ENCODE measurements at places on chromosomes 7 and 10.

- no peak for DNase-seq
These were observed 551.2 kb upstream of the ANKRD30A start for GRCh38 chr10:36574207-36574606.

- no peak for DNase-seq
These were observed 85.0 kb upstream of the ZNF800 start for GRCh38 chr7:127477295-127478023.

DNA sequence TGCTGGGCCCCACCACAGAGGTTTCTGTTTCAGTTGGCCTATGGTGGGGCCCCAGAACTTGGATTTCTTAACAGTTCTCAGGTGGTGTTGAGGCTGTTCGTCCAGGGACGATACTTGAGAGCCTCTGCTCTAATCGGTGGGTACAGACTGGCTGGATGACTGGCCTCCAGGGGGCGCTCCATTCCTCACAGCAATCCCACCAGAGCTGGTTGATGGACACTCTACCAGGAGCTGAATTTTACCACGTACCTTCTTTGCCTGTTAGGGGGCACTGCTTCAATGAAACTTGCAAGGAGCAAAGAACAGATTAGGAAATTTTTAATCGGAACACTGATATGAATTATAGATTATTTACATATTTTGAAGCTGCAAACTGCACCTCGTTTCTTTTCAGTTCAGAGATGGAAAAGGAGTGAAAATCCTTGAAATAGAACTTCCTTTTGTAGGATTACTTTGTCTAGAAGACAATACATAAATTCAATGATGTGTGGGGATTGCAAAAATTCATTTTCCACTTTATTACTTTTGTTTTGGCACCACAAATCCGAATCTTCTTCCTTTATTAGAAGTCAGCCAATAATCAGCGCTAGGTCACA lies 44.8 kb downstream of the KBTBD2 start:
- peak; percentile 93 for DNase-seq

- no peak for DNase-seq
These were observed 2.1 kb downstream of the KIF5B start for GRCh38 chr10:32054094-32054493.

- no peak for DNase-seq
These were observed 158.8 kb downstream of the ANK3 start for GRCh38 chr10:60230892-60231291.

DNA sequence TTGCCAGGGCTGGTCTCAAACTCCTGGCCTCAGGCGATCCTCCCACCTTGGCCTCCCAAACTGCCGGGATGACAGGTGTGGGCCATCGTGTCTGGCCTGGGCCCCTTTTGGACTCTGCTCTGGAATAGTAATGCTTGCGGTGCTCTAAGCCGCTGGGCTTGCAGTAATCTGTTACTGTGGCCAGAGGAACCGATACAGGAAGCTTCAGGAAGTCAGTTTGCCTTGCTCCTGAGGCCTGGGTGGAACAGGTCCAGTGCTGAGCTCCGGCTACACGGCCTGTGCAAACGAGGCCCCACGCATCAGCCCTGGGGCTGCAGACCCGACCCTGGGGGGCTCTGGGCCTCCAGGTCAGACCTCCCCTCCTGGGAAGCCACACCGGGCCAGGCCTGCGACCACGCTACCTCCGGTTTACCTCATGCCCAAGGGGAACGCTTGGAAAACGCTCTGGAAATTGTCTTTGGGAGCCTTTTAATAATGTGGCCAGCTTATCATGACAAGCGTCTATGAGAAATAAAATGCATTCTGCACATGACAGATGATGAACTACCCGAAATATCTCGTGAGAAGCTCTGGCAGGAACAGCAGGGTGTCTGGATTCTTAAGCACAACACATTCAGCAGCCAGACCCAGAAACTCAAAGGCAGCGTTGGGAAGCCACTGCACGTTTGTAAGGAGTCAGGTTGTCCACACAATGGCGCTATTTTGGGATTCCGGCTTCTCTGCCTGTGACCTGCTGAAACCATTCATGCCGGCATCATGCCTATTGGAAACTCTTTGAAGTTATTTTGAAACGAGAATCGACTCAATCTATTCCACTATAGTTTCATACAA lies 10.1 kb upstream of the ADAP1 start:
- DNase-seq: no peak

- DNase-seq: no peak
These were observed 18.9 kb downstream of the ANLN start for GRCh38 chr7:36408589-36408988.

DNA sequence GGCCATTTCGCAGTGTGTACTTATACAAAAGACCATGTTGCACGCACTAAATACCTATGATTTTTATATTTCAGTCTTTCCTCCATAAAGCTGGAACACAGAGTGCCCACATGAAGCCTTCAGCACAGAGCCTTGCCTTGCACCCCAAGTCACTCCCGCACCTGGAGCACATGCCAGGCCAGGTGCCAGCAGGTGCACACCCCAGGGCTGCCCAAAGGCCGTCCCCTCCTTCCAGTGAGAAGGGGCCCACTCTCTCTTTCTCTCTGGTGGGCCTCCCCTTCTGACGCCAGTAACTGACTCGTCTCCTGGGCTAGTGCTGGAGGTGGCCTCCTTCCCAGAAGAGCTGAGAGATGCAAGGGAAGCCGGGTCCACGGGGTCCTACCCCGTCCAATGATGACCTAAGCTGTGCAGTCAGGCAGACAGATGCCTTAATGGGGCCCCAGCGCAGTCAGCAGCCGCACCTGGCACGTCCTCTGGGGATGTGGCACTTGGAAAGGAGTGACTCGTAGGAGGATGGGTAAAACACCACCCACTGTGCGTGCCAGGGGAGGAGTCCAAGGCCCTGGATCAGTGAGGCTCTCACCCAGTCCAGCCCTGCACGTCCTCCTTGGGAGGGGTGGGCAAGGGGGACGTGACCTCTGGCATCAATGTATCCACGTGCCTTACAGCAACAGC lies 17.7 kb upstream of the SHH start:
- no peak for DNase-seq

GRCh38 chr10:818526-819220 lies 112.8 kb downstream of the LARP4B start:
- DNase-seq: no peak

- DNase-seq: no peak
These were observed 5.4 kb downstream of the ATP6V1F start for GRCh38 chr7:128867842-128868623.

- DNase-seq: no peak
These were observed 8.7 kb upstream of the PLXNA4 start for GRCh38 chr7:132584796-132585494.

DNA sequence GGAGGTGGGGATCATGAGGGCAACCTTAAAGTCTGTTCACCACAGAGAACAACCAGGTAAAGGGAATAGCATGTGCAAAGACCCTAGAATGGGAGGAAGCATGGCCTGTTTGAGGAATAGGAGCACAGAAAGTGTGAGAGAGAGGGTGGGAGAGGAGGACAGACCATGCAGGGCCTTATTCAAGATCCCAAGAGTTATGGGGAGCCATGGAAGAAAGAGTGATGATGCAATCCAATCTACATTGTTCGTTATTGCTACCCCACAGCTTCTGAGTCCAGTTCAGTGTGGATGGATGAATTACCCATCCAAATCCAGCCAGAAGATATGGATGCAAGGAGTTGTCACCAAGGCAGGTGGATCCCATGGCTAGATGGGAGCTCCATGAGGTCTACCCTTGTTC lies 7.8 kb upstream of the EIF4EBP2 start:
- no peak for DNase-seq

DNA sequence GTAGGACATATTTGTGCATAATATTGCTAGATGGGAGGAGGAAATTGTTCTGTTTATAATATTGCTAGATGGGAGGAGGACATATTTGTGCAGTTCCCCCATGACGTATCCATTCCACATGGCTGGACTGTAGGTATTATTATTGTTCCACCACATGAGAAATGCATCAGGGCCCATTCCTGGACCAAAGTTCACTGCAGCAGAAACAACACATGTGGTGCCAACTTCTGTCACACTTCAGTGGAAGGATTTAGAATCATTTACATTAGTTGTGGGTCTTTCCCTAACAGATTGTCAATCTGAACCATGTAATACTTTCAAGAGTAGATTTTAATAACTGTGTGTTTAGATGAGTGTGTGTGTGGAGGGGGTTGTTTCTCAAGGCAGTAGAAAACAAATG lies 32.7 kb upstream of the MACC1 start:
- DNase-seq: no peak

- DNase-seq: no peak
These were observed 78.6 kb downstream of the THSD7A start for GRCh38 chr7:11753433-11753832.

DNA sequence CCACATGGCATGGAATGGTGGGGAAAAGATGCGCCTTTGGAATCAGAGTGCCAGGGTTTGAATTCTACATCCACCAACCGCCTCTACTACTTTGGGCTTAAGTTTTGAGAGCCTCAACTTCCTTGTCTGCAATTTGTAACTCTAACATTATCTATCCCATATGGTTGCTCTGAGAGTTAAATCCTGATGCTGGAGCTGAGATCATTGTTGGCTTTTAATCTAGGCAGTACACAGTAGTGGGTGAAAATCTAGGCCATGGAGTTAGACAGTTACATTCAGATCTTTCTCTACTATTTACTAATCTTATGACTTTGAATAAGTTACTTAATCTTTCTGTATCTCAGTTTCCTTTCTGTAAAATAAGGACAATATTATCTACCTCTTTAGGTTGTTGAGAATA lies 149.7 kb upstream of the AOAH start:
- no peak for DNase-seq

- no peak for DNase-seq
These were observed 173.8 kb downstream of the TRIL start for GRCh38 chr7:28784171-28784902.

- DNase-seq: no peak
These were observed 5.0 kb downstream of the PRKG1 start for GRCh38 chr10:51079331-51079730.

DNA sequence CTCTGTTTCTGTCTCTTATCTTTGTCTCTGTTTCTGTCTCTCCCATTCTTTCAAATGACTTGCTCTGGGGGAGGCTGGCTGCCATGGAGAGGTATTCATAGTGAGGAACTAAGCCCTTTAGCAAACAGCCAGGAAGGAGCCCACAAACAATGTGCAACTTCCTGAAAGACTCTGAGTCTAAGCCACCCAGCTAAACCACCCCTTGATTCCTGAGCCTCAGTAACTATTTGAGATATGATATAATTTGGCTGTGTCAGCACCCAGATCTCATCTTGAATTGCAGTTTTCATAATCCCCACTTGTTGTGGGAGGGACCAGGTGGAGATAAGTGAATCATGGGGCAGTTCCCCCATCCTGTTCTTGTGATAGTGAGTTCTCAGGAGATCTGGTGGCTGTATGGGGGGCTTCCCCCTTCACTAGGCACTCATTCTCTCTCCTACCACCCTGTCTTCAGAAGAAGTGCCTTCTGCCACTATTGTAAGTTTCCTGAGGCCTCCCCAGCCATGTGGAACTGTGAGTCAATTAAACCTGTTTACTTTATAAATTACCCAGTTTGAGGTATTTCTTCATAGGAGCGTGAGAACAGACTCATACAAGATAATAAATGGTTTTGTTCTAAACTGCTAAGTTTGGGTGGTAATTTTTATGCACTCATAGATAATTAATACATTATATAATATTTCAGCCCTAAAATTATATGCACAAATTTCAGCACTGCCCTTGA lies 121.2 kb upstream of the FOXP2 start:
- no peak for DNase-seq

- no peak for DNase-seq
These were observed 169.6 kb downstream of the ZNF365 start for GRCh38 chr10:62543571-62544355.

GRCh38 chr7:93194386-93194785 lies 31.9 kb downstream of the HEPACAM2 start:
- DNase-seq: no peak

DNA sequence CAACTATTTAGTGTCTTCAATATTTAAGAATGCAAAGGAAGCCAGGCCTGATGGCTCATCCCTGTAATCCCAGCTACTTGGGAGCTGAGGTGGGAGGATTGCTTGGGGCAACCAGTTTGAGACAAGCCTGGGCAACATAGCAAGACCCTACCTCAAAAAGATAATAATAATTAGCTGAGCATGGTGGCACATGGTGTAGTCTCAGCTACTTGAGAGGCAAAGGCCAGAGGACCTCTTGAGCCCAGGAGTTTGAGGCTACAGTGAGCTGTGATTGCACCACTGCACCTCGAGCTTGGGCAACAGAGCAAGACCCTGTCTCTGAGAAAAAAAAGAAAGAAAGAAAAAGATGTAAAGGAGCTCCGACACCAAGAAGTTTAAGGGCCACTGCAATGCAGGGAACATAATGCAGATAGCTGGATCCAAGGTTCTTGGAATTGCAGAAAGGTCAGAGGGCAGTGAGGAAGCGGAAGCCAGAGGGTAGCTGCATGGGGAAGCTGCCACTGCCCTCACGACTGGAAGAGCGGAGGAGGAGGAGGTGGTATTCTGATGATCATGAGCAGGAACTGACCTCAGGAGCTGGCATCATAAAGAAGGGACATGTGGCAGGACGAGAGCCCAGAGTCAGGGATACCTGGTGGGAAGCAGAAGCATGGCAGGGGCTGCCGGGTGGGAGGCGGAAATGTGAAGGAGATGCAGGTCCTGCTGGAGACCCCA lies 60.2 kb upstream of the PODXL start:
- no peak for DNase-seq

GRCh38 chr7:14504134-14504533 lies 398.4 kb downstream of the DGKB start:
- no peak for DNase-seq

DNA sequence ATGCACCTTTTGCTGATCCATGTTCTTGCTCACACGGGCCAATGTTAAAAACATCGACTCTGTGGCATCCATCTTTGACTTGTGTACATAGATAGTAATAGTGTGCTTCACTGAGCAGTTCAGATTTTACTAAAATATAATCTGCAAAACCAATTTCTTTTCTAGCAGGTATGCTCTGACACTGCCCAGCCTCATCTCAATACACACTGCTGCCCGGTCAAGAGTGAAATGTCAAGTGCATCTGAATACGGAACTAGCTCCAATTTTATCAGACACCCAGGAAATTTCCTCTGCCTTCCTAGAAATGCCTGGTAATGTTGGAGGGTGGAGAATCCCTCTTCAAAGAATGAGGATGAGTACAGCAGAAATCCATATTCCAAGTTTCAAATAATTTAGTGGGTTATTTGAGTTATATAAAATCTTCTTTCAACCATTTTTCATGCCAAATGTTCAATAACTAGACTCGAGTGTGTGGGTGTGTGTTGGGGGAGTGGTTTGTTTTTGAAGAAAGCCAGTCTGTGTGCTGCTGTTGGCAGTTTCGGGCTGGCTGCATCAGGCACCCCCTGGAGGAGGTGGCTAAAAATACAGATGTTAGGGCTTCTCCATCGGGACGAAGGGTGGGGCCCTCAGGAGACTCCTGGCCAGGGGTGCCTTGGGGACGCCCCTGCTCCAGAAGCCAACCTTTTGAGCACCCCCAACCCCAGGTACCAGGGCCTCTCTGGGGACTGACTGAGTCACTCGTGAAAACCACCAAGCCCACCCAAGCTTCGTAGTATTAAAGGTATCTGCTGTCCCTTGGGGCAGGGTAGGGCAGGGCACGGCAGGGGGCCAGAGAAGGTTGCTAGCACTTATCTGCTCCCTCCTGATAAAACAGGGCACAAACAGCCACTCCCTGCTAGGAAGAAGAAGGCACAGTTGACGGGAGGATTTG lies 15.4 kb downstream of the CTBP2 start:
- no peak for DNase-seq

- no peak for DNase-seq
These were observed 16.0 kb downstream of the CHST15 start for GRCh38 chr10:124077208-124077993.

GRCh38 chr10:24952143-24952706 lies at the start of gene PRTFDC1:
Gene PRTFDC1 (minus strand): TSS chr10:24952606. CDS start chr10:24952575, 31 bp downstream.
- DNase-seq: peak; percentile 30

- DNase-seq: no peak
These were observed 73.9 kb upstream of the GTF2I start for GRCh38 chr7:74583630-74584029.

- no peak for DNase-seq
These were observed 518.2 kb upstream of the SEMA3D start for GRCh38 chr7:85705076-85705475.

Data from CD4-positive, alpha-beta T cell (primary cell).